ENCODE measurements at places on chromosomes 3 and 15.

GRCh38 chr3:62870321-62870720 is 4.9 kb downstream of the CADPS start:
- DNase-seq = no peak

DNA sequence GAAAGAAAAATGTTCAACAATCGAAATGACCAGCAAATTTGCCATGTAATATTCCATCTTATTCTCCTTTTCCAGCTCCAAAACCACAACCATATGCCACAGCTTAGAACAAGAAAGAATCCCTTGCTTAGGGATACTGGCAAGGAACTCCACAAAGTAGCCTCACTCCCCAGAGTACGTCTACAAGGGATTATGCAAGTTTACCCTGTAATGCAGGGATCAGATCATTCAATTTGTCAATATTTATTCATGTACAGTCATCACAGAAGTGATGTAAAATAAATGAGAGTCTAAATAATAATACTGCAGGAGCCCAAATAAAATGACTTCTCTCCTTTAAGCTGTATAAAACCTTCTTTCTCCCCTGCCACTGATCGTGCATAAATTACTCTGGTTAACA is 23.5 kb upstream of the MYO1E start:
- no peak for DNase-seq

DNA sequence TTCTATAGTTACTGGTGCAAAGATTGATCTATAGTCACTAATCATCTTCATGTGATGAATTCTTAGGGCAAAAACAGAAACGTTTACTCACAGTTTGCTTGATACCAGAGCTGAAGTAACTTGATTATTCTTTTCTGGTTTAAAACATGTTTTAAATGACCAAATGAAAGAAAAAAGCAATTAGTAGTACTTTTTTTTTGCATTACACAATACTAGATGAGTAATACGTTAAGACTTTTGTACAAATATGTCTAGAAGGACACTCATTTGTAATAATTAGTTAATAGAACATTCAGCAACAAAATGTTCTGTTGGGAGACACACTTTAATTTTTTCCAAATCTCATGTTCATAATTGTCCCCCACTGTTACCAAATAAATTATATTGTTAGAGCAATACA is 523.2 kb downstream of the SOX2 start:
- no peak for DNase-seq

- DNase-seq = no peak
These were observed 18.7 kb upstream of the ZXDC start for GRCh38 chr3:126494204-126494969.

- no peak for DNase-seq
These were observed 22.5 kb downstream of the POPDC2 start for GRCh38 chr3:119637679-119638477.

DNA sequence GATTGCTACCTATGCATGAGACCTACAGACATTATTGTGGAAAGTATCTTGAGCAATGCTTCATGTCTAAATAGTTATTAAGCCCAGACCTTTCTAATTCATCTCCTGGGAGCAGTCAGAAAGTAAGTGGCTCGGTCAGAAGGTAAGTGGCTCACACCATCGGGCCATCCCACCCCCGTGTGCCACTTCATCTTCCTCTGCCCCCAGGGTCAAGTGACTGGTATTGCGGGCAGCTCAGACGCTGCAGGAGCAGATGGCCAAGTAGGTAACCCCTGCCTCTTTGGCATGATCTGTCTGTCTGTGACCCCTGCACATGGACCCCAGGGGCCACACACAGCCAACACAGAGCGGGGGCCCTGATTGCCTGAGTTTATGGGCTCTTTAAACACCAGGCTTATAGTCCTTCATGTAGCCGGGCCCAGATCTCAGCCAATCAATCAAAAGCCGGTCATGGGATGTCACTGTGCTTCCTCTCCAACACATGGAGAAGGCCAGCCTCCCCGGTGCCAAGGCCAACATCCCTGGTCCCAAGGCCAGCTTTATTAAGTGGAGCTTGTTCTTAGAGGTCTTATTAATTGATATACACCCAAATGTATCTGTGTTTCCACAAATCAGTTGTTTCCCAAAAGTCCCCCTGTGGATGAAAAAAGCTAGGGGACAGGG is 42.9 kb downstream of the LARP6 start:
- DNase-seq = no peak

- DNase-seq = no peak
These were observed 233.1 kb downstream of the EBLN2 start for GRCh38 chr3:73294537-73294936.

GRCh38 chr3:144687862-144688261 is 716.2 kb downstream of the DIPK2A start:
- DNase-seq = no peak

GRCh38 chr15:32849769-32850668 is 132.2 kb downstream of the GREM1 start:
- DNase-seq = no peak

GRCh38 chr3:22887664-22888291 is 315.3 kb upstream of the UBE2E2 start:
- DNase-seq = no peak

- DNase-seq = no peak
These were observed 301.8 kb upstream of the SEMA6D start for GRCh38 chr15:47415539-47415971.

- DNase-seq = no peak
These were observed 36.7 kb downstream of the POC1A start for GRCh38 chr3:52117537-52117936.

DNA sequence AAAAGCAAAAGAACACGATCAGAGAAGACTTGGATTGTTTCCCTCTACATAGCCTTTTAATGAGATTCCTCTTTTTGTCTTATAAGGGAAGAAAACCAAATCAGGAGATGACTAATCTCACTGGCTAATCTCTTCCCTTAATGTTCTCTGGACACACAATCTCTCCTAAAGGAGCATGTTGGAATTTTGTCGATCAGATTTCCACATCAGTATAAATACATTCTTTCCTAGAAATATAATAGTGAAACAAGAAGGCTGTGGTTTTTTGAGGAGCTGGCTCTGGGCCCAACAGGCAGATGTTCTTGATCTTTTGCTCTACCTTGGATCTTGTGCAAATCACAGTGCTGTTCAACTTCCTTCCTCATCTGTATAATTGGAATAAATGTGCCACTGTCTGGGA is 94.0 kb downstream of the GTPBP8 start:
- DNase-seq = no peak

DNA sequence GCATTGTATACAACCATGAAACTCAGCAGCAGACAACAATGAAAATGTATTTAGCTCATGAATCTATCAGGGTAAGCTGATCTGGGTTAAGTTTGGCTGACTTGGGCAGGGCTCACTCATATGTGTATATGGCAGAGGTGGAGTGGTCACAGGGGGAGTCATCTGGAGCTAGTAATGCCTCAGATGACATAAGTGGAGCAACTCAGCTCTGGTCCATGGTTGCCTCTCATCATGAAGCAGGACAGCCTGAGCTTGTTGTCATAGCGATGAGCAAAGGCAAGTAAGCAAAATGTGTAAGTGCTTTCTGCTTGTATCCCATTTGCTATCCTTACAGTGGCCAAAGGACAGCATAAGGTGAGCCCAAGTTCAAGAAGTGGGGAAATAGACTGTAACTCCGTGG is 64.5 kb downstream of the ALCAM start:
- DNase-seq = no peak

DNA sequence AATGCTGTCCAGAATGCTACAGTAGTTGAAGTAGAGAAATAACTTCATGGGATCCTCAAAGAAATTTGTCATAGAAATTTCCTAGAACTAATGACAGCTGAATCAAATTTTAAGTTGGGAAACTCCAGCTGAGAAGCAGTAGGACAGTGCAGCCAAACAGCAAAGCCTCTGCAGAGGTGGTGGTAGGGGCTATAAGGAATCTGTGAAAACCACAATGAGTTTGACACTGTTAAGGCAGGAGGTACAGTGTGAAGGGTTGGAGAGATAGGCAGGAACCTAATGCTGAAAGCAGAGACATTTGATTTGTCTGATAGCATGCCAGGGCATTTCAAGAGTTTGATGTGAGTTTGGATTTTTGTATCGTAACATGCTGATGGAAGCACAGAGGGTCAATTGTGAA is 22.0 kb downstream of the ASTE1 start:
- DNase-seq = no peak

DNA sequence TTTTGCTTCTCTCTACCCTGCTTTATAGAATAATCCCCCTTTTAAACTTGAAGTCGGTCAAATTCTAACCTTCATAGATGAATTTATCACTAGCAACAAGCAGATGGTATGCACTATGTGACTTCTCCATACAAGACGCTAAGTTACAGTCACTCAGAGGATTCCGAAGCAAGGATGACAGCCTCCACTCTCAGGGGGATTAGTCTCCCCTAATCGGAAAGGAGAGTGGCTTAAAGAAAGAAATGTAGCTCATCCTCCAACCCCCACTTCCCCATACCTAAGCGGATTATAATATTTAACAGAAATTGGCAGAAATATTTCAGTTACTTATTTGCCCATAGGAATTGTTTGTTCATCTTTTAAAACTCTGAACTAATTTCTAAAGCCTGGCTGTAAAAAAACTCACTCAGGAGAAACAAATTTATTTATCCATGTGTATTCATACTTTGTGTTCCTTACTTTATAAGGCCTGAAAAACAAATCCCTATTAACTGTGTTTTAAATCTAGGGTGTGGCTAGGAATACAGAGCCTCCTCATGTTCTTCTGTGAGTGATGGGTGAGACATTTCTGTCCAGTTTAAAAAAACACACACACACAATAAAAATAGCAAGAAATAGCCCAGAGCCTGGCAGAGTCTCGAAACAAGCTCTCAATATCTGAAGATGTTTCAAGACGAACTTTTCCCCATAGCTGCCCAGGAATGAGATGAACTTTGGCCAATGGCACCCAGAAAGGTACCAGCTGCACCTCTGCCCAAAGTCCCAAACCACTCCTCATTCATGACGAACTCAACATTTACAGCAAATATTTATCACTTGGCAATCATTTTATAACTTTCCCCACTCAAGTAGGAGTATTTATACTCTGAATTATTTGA is 18.7 kb downstream of the SIAH2 start:
- no peak for DNase-seq

DNA sequence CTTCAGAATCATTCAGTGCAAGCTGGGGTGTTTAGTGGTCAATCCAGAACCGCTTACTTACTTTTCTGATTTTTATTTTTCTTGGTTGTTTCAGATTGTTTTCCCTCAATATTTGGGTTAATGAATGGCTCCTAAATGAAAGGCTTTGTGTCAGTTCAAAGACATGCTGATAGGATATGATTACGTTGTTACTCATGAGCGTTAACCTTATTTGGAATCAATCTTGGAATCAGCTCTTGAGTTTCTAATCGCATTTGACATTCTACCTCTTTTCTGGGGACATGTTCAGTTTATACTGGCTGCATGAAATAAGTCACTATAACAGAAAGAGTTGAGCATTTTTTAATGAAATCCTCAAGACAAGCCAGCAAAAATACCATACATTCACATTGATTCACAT is 50.2 kb downstream of the ATP11B start:
- no peak for DNase-seq

DNA sequence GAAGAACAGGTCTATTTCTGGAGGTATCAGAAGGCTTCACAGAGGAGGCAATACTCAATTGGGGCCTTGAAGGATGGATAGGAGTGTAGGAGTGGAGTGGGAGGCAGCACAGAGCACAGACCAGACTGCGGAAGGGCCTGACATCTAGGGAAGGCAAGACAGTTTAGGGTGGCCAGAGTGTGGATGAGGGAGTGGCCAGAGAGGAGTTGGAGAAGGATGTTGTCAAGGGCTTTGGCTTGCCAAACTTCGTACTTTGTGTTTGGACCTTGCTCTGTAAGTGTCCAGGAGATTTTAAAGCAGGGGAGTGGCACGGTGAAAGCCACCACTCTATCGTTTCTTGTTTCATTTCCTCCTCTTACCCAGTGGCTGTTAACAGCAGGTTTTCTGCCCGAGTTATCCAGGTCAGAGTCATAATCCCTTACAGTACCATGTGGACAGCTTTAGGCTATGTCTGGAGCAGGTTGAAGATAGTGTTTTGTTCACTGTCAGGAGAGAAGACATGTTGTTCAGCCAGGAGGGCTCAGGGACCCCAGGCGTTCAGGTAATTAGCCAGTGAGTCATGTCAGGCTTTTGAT is 12.3 kb downstream of the SMAD3 start:
- no peak for DNase-seq

DNA sequence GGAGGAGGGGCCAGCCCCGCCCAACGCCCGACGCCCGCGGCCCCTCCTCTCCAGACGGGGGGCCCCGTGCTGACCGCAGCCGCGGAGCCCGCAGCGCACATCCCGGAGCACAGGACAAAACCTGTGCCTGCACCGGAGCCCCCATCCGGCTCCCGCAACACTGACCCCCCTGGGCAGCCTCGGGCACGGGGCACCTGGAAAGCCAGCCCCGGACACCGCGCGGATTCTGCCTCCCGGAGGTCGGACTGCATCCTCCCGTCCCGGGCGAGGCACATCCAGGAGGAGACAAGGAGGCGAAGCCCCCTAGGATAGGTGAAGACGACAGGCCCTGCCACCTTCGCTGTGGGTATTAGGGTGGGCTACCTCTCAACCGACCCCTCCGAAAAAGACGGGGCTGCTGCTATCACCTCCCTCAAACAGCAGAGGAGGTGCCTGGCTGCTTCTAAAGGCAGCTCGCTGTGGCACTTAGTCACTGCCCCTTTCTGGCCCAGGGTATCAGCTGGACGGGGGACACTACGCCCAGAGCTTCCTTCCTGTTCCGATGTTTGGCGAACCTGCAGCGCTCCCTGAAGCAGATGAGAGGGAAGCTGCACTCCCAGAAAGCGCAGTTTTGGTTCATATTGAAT is 10.6 kb downstream of the XXYLT1 start:
- DNase-seq = no peak

GRCh38 chr3:58711871-58712270 is 45.3 kb upstream of the FAM3D start:
- DNase-seq = no peak

DNA sequence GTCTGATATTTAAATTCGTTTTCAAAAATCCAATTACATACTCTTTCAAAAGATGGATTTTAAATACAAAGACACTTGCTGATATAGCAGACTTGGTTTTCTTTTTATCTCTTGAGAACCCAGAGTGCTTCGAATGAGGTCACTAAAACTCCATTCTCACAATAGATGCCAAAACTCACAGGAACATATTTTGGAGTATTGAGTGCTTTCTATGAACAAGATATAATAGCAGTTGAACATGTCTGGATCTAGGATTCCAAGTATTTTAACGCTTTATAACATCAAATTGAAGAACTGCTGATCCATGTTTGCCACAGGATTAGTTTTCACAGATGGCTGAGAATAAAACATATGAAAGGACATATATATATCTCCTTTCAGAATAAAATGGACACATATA is 113.2 kb downstream of the SAMMSON start:
- no peak for DNase-seq

DNA sequence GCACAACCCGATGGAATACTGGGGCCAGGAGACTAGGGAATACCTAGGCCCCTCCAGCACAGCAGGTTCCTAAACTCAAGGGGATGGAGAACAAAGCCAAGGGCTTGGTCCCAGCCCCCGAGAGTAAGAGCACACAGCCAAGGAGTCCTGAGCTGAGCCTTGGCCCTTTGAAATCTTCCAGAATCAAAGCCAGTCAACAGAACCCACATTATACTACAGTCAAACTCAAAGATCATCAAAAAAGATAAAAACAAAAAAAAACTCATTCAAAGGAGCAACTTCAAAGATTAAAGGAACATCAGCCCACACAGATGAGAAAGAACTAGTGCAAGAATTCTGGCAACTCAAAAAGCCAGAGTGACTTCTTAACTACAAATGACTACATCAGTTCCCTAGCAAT is 217.0 kb downstream of the ISL2 start:
- DNase-seq = no peak

- DNase-seq = no peak
These were observed 211.0 kb downstream of the RORA start for GRCh38 chr15:61018083-61018482.
